Activated CD4-positive, alpha-beta T cell treated with anti-CD3 and anti-CD28 coated beads for 36 hours (primary cell): ENCODE measurements at places on chromosomes 1 and 21. TPM values are rescaled to one million over a fixed set of nuclear protein-coding genes. Genes with fewer than 3 reads are reported as not detected.

- H3K36me3 ChIP-seq: peaks cover 13% of the 10 kb centered on the region
- H3K27ac ChIP-seq: peak overlapping the region; percentile 52
- no peak overlapping the region for H3K4me3 ChIP-seq
- no peaks in the 10 kb centered on the region for H3K27me3 ChIP-seq
- H3K4me1 ChIP-seq: peaks cover 49% of the 10 kb centered on the region
These were observed 36.8 kb downstream of the RAP1A start for GRCh38 chr1:111656086-111657017.

GRCh38 chr1:193377472-193377871 lies 191.1 kb upstream of the B3GALT2 start:
- H3K27ac ChIP-seq: no peak overlapping the region
- H3K36me3 ChIP-seq: no peaks in the 10 kb centered on the region
- H3K4me3 ChIP-seq: no peak overlapping the region
- DNase-seq: no peak
- no peaks in the 10 kb centered on the region for H3K4me1 ChIP-seq

DNA sequence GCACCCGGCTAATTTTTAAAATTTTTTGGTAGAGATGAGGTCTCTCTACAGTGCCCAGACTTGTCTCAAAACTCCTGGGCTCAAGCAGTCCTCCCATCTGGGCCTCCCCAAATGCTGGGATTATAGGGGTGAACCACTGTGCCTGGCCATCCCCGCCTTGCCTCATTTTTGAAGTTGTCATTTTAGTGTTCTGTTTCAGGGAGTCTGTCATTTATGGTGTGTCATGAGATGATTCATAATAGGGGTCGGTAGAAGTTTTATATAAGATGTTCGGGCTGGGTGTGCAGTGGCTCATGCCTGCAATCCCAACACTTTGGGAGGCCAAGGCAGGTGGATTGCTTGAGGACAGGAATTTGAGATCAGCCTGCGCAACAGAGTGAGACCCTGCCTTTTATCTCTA lies 8.5 kb downstream of the PRCC start:
- peak overlapping the region; percentile 15 for H3K27ac ChIP-seq
- H3K27me3 ChIP-seq: no peaks in the 10 kb centered on the region
- H3K4me1 ChIP-seq: peaks cover 55% of the 10 kb centered on the region
- H3K4me3 ChIP-seq: no peak overlapping the region
- DNase-seq: peak; percentile 26
- H3K36me3 ChIP-seq: peaks cover 25% of the 10 kb centered on the region

GRCh38 chr1:10338047-10338446 lies 60.8 kb upstream of the PGD start:
- peaks cover 18% of the 10 kb centered on the region for H3K36me3 ChIP-seq
- no peaks in the 10 kb centered on the region for H3K4me1 ChIP-seq
- no peaks in the 10 kb centered on the region for H3K27me3 ChIP-seq
- peak; percentile 69 for DNase-seq
- H3K27ac ChIP-seq: no peak overlapping the region

GRCh38 chr1:60402816-60403215 lies 329.2 kb upstream of the C1orf87 start:
- DNase-seq: no peak
- H3K4me3 ChIP-seq: no peak overlapping the region
- H3K27ac ChIP-seq: no peak overlapping the region
- no peaks in the 10 kb centered on the region for H3K27me3 ChIP-seq

GRCh38 chr1:89064632-89065031 lies 376 bp downstream of the GBP1 start:
- H3K4me1 ChIP-seq: peaks cover 55% of the 10 kb centered on the region
- no peaks in the 10 kb centered on the region for H3K27me3 ChIP-seq
- DNase-seq: no peak
- peak overlapping the region; percentile 78 for H3K4me3 ChIP-seq

- H3K4me3 ChIP-seq: no peak overlapping the region
- H3K36me3 ChIP-seq: no peaks in the 10 kb centered on the region
- DNase-seq: no peak
These were observed 340.0 kb downstream of the PTBP2 start for GRCh38 chr1:97061604-97062003.

GRCh38 chr21:15468368-15468767 lies 261.4 kb upstream of the USP25 start:
- no peak for DNase-seq
- H3K4me1 ChIP-seq: no peaks in the 10 kb centered on the region
- H3K4me3 ChIP-seq: no peak overlapping the region

The PACC1 gene
- total RNA-seq: 9.2 TPM

The CFH gene
- 1.4 TPM for total RNA-seq

The CRYAA gene
- total RNA-seq: not detected
